ENCODE measurements at places on chromosomes 13 and 19. TPM values are rescaled to one million over a fixed set of nuclear protein-coding genes. Genes with fewer than 3 reads are reported as not detected.

- DNase-seq = peak; percentile 67
These were observed at the start of gene NRTN for GRCh38 chr19:5804516-5805461. NRTN (plus strand) TSS chr19:5805067; CDS start chr19:5824166, 19,099 bp downstream.

- no peak for DNase-seq
These were observed 471.5 kb downstream of the FGF14 start for GRCh38 chr13:101930331-101930730.

- DNase-seq = peak; percentile 64
These were observed 2.8 kb downstream of the MAMSTR start for GRCh38 chr19:48716562-48717291.

- DNase-seq = no peak
These were observed 46.8 kb upstream of the ZNF726 start for GRCh38 chr19:23867895-23868294.

- no peak for DNase-seq
These were observed 19.3 kb downstream of the SLC25A30 start for GRCh38 chr13:45398877-45399276.

DNA sequence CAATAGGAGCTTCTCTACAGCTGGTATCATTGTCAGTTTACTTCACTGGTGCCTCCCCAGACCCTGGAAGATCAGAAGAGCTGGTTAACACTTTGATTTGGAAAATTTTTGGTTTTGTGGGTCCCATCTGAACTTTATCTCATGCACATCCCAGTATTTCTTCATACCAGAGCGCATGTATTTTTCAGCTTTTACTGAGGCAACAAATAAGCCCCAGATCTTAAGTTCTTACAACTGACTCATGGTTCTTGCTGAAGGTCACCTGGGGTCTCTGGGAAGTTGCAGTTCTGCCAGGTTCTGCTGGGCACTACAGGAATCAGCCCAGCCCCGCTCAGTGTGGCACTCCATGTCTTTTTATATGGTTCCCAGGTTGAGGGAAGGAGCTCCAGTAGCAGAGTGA is 1249.9 kb downstream of the EFNB2 start:
- DNase-seq = no peak

- DNase-seq = peak; percentile 61
These were observed 4.5 kb downstream of the FGF9 start for GRCh38 chr13:21675095-21675991.

GRCh38 chr19:33815380-33816340 is 19.0 kb downstream of the KCTD15 start:
- no peak for DNase-seq

DNA sequence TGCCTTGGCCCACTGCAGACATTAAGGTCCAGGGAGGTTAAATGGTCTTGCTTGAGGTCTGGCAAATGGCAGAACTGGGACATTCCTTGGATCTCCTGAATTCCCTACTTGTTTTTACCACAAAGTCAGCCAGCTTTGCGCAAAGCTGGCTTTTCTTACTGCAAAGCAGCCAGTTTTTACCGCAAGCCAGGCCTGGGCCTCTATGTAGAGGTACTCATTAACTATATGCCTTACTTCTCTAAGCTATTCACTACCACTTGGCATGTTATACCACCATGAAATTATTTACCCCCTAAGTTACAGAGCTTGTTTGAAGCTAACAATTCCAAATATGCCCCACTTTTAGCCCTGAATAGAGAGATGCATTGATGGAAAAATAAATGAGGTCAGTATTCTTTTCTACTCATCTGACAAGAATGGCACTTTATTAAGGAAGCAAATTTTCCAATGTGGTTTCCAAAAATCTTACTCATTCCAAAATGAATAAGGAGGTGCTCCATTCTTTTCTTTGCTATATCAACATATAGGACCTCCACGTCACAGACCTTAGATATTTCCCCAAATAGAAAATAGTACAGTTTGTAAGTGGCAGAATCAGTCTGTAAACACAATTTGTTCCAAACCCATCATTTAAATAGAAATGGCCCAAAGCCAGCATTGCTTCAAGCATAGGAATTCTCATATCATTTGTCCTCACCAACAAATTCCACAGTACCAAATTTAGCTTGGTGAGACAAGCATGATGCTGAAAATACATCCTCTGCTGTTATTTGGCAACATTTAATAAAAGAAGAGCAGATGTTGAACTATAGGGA is 143.9 kb upstream of the TSC22D1 start:
- no peak for DNase-seq

GRCh38 chr13:27053902-27054595 is 117.6 kb downstream of the USP12 start:
- DNase-seq = no peak

DNA sequence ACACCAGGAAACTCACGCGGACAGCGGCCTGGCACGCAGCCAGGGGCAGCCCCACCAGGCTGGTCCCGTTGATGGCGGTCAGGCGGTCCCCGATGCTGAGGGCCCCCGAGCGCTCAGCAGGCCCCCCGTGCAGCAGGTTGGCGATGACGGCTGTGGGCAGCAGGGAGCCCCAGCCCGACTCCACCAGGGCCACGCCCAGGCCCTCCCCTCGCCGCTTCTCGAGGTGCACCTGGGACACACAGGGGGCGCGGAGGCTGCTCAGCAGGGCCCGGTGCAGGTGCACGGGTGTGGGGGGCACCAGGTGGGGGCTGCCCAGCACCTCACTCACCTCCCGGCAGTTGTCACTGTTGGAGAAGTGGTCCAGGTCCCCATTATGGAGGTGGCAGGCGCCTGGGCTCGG is 9.0 kb downstream of the APBA3 start:
- DNase-seq = no peak

DNA sequence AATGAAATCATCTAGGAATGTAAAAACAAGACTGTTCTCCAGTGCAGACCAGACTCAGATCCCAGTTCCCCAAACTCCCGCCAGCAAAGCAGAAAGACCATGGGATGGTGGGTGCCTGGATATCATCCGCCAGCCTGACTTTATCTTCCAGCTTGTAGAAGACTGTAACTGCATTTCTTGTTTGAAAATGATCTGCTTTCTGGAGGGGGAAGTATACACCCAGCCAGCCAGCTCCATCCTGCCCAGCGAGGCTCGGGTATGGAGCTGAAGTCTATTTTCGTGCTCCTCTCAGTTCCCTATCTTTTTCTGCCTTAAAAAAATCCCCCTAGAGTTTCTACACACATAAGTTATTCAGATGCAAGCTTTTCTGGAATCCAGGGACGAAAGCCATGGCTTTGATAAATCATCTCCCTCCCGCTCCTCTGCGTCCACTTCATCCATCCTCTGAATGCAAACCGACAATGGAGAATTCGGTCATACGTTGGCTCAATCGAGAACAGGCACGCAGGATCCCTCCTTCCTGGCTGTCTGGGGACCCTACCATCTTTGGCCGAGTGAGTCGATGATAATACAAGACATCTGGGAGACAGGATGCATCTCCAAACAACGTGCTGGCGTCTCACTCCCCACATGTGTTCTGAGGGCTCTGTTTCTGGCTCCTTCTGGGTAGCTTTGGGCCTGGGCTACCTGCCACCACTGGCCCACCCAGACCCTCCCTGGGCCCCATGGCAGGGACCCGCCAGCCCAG is 31.2 kb downstream of the CEBPG start:
- no peak for DNase-seq

- DNase-seq = no peak
These were observed 130.2 kb upstream of the C1QTNF9B start for GRCh38 chr13:24027494-24027893.

DNA sequence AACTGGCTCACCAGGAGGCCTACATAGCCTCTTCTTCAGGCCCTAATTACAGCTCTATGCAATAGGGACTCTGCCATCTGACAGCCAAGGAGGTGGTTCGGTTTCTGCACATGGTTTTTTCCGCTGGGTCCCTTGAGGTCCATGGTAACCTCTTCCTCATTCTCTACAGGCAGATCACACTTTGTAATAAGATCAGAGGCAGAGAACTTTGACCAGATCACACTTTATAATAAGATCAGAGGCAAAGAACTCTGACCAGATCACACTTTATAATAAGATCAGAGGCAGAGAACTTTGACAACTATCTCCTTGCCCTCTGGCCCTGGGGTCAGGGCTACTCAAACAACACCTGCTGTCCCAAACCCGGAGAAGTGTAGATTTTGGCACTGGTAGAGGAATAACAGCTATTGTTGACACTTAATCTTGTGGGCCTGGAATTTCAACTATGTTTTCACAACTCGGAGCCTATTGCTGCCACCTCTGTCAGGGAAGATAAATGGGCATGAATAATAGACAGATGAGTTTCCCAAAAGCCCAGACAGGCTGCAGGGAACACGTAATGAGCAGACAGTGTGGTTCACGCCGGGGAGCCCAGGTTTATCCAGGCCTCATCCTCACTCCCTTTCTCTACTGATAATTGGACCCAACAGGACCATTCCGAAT is 246.1 kb downstream of the UQCRFS1 start:
- DNase-seq = no peak

- no peak for DNase-seq
These were observed 14.7 kb downstream of the FBXO27 start for GRCh38 chr19:39017646-39018045.

- DNase-seq = peak; percentile 82
These were observed 6.0 kb downstream of the TEKTIP1 start for GRCh38 chr19:3544742-3545668.

GRCh38 chr19:3712663-3713611 is 4.8 kb downstream of the TJP3 start:
- DNase-seq = peak; percentile 83

DNA sequence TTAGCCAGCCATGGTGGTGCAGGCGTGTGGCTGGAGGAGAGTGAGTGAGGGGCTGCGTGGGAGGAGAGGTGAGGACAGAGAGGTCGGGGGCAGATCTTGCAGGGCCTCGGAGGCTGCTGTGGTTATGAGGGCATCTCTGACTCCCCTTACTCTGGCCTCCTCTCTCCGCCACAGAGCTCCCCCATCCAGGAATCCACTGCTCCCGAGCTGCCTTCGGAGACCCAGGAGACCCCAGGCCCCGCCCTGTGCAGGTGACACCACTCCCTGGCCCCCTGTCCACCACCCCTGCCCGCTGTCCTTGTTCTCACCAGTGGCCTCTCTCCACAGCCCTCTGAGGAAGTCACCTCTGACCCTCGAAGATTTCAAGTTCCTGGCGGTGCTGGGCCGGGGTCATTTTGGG is 7.8 kb downstream of the PTGER1 start:
- DNase-seq = no peak

GRCh38 chr13:42041684-42042035 is 6.8 kb upstream of the DGKH start:
- peak; percentile 71 for DNase-seq

- DNase-seq = peak; percentile 41
These were observed 48.6 kb upstream of the WASF3 start for GRCh38 chr13:26508885-26509284.

DNA sequence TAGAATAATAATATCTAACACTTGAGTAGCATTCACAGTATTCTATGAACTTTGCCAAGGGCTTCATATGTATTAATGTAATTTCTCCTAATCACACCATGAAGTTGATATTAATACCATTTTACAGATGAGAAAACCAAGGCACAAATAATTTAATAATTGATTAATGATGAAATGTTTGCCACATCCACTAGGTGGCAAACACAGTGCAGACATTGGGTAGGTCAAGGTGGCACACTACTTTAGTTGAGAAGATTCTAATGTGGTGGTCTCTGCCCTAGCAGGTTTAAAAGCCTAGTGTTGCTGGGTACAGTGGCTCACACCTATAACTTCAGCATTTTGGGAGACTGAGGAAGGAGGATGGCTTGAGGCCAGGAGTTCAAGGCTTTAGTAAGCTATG is 412.4 kb downstream of the SUCLA2 start:
- no peak for DNase-seq

GRCh38 chr13:104983601-104984000 is 1551.9 kb downstream of the EFNB2 start:
- no peak for DNase-seq

DNA sequence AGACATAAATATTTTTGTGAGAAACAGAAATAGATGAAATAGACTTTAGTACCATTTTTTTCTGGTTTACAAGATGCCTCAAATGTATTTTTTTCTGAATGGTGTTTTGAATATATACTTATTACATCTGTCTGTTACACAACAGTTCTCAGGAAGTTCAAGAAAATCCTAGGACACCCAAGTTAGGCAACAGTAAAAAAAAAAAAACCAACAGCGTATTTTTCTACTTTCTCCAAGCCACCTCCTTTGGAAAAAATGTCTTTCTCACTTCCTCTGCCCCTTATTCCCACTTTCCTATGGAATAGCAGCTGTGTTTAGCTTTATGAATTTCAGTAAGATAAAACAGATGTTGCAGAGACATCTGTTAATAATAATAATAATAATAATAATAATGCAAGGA is 489.6 kb upstream of the KLF12 start:
- DNase-seq = no peak

DNA sequence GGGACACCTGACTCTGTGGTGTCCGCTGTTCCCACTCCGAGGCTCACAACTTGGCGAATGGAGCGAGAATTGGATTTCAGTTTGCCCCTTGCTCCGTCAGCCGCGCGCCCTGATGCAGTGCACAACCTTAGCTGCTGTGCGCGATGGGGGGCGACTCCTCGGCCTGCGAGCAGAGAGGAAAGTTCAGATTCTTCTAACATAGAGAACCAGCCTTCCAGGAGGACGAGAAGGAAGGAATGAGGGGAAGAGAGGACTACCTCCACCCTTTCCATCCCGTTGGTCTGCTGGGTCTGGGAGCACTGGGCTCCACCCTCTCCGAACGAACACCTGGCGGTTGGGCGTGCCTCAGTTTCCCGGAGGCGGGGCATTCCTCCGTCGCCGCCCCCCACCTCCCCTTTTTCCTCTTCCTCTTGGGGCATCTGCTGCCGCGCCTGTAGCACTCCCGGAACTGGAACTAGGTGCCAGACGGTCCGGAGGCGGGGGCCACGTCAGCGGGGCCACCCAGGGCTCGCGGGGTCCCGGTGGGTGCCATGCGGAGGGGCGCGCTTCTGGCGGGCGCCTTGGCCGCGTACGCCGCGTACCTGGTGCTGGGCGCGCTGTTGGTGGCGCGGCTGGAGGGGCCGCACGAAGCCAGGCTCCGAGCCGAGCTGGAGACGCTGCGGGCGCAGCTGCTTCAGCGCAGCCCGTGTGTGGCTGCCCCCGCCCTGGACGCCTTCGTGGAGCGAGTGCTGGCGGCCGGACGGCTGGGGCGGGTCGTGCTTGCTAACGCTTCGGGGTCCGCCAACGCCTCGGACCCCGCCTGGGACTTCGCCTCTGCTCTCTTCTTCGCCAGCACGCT is at the start of gene KCNK6:
Gene KCNK6, plus strand, starts transcription at position 425 of the 838 bp plus-strand sequence. Its CDS starts 106 bp downstream, at position 531.
- peak; percentile 90 for DNase-seq

GRCh38 chr13:29472332-29472961 is 123.0 kb downstream of the SLC7A1 start:
- DNase-seq = peak; percentile 46

- DNase-seq = peak; percentile 19
These were observed 7.1 kb upstream of the ERVV-2 start for GRCh38 chr19:53037101-53038097.

The ZNF681 gene
- 2.9 TPM for total RNA-seq

The MTIF3 gene
- total RNA-seq = 65.1 TPM

The PALM3 gene
- total RNA-seq = 1.6 TPM

The KANK3 gene
- 1.7 TPM for total RNA-seq

The WDR62 gene
- total RNA-seq = 13.1 TPM

The KLK12 gene
- total RNA-seq = 0.64 TPM

The ERICH4 gene
- not detected for total RNA-seq

The DGKH gene
- total RNA-seq = 15.5 TPM

The ACP5 gene
- total RNA-seq = 30.2 TPM
